ENCODE measurements at places on chromosomes 16 and 17.

DNA sequence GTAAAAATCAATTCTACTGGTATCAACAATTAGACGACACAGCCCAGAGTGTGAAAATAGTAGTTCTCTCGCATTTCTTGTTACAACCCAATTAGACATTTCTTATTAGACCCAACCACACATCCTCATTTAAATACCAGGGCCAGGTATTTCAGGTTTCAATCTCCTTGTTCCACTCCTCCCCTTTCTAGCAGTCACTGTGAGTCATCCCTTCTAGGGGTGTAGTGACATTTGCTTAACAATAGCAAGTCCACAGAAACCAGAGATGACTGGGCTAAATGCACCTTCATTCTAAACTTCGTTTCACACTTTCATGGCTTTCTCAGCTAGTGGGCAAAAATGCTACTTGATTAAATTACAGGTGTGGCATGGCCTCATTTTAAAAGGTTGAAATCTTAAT lies 116.9 kb upstream of the CACNG3 start:
- no peak for DNase-seq

DNA sequence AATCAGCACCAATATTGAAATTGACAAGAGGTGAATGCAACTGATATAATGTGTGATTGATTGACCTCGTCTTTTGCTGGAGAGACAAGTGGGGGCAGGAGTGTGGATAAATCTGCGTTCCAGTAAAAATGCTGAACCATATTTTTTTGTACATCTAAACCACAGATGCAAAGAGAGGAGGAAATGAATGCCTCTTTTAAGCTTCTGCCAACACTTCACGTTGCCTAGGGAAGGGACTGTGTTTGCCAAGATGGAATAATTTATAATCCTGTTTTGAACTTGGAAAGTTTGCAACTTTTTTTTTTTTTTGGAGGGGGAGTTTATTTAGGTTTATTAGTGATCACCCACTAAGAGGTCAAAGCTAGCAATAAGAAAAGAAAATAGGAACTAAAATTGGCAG lies 288.2 kb upstream of the EEF2KMT start:
- DNase-seq: no peak

DNA sequence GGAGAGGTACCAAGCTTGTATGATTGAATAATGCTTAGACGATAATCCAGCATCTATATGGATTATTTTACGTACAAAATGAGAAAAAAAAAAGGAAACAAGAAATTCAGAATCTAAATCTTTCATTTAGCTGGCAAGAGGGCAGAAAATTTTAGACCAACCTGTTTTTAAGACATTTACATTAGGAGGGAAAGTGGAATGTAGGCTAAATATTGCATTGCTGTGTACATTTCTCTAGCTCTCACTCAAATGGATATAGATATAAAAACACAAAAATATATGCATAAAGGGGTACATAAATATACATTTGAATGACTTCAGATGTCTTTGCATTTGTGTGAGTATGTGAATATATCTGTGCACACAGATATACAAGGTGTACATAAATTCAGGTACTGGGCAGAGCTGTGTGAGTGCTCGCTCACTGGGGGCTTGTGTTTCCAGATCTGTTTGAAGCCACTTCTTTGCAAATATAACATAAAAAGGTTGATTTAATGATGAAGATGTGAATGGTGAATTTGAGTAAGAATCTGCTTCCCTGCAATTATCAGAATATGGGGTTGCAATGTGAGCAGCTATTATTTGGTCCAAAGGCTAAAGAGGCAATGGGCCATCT lies 14.2 kb upstream of the ZFHX3 start:
- no peak for DNase-seq

DNA sequence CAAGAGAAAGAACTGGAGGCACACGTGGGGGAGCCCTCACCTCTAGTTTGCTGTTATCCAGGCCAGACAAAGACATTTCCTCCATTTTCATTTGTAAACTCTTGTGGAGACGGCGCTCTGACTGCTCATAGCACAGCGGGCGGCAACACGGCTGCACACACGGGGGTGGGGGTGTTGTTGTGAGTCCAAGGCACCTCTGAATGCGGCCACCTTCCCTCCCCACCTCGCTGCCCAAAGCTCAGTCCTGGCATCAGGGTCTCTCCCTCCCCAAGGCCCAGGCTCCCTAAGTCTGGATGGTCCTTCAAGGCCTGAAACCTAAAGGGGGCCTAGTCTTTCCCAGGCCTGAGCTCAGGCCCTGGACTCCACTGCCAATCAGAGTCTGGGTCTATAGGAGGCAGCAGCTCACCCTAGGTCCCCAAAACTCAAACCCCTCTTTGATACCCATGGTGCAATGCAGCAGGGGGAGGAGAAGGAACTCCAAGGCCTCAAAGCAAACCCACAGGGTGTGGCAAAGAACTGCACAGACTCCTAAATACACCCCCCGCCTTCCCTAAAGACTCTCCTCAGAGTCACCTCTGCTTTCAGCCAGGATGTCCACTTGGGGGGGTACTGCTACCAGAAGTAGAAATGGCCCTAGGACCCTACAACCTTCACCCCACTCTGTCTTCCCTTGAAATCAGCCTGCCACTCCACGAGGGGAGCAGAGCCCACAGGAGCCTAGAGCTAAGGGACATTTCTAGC lies 1.5 kb downstream of the ATXN7L3 start:
- no peak for DNase-seq

DNA sequence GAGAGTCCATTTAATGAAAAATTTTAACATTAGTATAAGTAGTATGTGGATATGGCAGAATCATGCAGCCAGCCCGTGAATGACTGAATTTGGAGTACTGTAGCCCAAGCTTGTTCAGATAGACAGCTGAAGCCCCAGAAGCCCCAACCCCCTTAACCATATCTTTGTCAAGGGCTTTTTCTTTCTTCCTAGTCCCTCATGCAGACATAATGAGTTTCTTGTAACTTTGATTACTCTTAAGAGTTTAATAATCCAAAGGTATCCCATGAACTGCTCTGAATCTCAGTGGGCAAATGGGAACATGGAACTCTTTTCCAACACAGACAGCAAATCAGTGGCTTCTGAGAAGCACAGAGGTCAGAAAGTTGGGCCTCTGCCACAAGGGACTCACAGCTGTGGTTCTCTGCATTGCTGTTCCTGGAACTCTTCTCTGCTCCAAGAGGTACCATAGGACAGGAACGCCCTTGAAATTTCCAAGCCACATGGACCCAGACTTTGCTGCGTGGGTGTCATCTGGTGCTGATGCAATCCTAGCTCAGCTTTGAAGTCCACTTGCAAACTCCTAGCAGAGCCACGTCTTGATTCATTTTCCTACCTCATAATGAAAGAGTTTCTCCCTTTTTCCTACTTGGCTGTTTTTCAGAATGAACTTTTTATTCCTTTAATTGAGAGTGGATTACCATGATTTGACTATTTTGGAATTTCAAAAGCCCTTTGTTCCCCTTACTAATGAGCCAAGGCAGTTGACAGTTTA lies 18.1 kb downstream of the LYRM1 start:
- no peak for DNase-seq

DNA sequence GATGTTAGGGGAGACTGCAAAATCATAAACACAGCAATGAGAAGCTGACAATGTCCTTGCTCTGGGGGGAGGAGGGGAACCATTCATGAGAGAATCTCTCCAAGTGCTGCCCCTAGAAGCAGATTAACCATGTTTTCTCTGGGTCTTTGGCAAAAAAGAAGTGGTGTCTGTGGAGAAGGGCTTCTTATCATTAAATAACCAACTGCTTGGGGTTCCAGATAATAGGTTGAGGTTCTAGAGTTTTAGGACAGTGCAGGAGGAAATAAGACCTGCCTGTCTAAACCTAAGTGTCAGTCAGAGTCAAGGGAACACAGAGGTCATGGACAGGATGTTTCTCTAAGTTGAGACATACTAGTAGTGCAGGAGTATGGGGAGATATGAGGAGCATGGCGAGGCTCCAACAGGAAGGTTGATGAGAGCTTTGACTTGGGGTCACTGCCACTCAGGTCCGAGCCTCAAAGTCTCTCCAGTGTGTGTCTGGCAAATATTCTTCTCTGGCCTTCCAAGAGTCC lies 5.1 kb upstream of the ANKS4B start:
- DNase-seq: no peak

DNA sequence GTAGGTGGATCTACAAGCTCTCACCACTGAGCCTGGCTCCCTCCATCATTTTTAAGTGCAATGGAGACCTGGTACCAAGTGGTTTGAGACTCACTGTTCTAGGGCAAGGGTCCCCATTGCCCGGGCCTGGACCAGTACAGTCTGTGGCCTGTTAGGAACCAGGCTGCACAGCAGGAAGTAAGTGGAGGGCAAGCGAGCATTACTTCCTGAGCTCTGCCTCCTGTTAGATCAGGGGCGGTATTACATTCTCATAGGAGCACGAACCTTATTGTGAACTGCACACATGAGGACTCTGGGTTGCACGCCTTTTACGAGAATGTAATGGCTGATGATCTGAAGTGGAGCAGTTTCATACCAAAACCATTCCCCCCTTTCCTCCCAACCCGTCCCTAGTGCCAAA lies 6.8 kb upstream of the ZNF594 start:
- no peak for DNase-seq

GRCh38 chr16:1135459-1135825 lies 17.5 kb upstream of the CACNA1H start:
- no peak for DNase-seq
